ENCODE measurements at places on chromosomes 5 and 9. TPM values are rescaled to one million over a fixed set of nuclear protein-coding genes. Genes with fewer than 3 reads are reported as not detected.

SLC36A2 gene
- total RNA-seq = not detected

MRPL50 gene
- 8.8 TPM for total RNA-seq

GRCh38 chr5:104385906-104386305 lies 823.3 kb upstream of the NUDT12 start:
- no peak for DNase-seq

GRCh38 chr5:81163651-81164050 lies 69.5 kb upstream of the CKMT2 start:
- DNase-seq = no peak

- no peak for DNase-seq
Observed at GRCh38 chr9:88280816-88281382, 107.3 kb upstream of the SPIN1 start.

DNA sequence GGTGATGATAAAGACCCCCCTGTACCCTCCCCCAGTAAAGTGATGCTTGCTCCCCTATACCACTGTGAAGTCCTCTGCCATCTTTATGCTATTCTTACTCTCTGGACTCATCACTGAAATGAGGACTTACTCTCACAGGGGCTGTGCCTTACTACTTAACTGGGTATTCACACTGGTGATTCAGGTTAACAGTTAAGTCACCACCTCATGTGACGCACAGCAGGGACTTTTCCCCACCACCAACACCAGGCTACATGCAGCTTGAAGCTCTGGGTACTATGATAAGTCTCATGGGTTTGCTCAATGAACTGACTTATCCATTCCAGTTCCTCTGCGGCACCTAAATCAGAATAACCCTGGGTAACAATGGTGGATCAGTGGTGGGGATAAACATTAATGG lies 163.7 kb downstream of the ELAVL2 start:
- no peak for DNase-seq

- no peak for DNase-seq
Observed at GRCh38 chr9:129989362-129989708, 53.7 kb downstream of the FNBP1 start.

- no peak for DNase-seq
Observed at GRCh38 chr9:34216325-34216724, 37.5 kb downstream of the UBAP1 start.

- DNase-seq = no peak
Observed at GRCh38 chr5:81965524-81965923, 6.3 kb upstream of the ATG10 start.

- no peak for DNase-seq
Observed at GRCh38 chr5:179488491-179488890, 61.9 kb upstream of the RUFY1 start.

GRCh38 chr5:19770396-19770795 lies 217.6 kb downstream of the CDH18 start:
- no peak for DNase-seq

GRCh38 chr9:130158001-130158400 lies 14.2 kb upstream of the NCS1 start:
- DNase-seq = no peak
